Skeletal muscle cell (primary cell): ENCODE measurements at places on chromosomes 13 and 19.

- DNase-seq, result no peak
Measured at GRCh38 chr13:73997964-73998363, 136.2 kb downstream of the KLF12 start.

DNA sequence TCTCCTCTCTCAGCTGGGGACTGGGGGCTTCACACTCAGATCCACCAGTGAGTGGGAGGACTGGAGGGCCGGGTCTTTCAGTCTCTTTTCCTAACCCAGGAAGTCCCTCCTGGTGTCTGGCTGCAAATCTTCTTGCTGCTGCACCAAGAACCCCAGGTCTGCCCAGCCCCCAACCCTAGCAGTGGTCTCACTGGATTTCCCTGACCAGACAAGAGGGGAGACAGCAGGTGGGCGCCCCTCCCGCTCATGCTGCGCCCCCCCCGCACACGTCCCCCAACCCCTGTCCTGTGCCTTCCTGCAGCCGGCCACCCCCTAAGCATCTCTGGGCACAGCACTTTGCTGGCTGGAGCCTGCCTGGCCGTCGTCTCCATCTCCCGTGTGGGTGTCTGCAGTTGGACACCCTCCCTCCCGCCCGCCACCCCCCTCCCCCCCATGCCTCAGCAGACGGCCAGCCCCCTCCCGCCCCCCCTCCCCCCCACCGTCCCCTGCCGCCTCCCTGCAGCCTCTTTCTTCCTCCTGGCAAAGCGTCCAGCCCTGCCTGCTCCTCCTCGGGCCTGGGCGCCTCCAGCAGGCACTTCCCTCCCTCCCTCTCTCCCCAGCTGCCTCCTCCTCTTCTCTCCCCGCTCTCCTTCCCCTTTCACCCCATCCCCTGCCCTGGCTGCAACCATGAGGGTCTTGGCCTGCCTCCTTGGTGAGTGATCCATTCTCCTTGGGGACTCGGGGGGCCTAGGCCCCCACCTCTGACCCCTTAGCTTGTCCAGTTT, at the start of gene SSC5D:
Gene SSC5D, plus strand, starts transcription at position 513 of the 764 bp plus-strand sequence. Its CDS starts 154 bp downstream, at position 667.
- DNase-seq, result no peak

- DNase-seq, result no peak
Measured at GRCh38 chr19:31312677-31313244, 36.5 kb downstream of the TSHZ3 start.

DNA sequence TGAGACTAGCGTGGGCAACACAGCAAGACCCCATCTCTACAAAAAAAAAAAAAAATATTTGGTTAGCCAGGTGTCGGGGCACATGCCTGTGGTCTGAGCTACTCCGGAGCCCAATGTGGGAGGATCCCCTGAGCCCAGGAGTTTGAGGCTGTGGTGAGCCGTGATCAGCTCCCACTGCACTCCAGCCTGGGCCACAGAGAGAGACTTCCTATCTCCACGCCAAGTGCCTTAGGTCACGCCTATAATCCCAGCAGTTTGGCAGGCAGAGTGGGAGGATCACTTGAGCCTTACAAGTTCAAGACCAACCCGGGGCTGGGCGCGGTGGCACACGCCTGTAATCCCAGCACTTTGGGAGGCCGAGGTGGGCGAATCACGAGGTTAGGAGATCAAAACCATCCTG, 8.7 kb upstream of the ADAT3 start:
- DNase-seq, result no peak

DNA sequence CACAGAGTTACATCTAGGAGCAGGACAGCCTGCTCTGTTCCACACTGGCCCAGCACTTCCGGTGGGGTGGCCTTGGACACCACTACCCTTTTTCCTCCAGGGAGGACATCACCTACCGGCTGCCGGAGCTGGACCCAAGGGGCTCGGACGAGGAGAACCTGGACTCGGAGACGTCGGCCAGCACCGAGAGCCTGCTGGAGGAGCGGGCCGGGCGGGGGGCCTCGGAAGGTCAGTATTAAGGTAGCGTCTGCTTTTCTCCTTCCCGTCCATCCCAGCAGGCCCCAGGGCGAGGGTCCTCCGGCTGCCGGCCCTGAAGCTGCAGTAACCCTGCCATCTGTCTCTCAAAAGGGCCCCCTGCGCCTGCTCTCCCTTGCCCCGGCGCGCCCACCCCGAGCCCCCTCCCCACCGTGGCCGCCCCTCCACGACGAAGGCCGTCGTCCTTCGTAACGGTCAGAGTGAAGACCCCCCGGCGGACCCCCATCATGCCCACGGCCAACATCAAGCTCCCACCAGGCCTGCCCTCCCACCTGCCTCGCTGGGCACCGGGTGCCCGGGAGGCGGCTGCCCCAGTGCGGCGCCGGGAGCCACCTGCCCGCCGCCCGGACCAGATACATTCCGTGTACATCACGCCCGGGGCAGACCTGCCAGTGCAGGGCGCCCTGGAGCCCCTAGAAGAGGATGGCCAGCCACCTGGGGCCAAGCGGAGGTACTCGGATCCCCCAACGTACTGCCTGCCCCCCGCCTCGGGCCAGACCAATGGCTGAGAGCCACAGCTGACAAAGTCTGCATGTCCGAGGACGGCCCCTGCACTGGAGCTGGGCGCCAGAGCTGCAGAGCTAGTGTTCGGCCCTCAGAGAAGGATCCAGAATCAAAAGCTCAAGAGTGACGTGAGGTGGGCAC, 3.4 kb upstream of the USE1 start:
- DNase-seq, result no peak

DNA sequence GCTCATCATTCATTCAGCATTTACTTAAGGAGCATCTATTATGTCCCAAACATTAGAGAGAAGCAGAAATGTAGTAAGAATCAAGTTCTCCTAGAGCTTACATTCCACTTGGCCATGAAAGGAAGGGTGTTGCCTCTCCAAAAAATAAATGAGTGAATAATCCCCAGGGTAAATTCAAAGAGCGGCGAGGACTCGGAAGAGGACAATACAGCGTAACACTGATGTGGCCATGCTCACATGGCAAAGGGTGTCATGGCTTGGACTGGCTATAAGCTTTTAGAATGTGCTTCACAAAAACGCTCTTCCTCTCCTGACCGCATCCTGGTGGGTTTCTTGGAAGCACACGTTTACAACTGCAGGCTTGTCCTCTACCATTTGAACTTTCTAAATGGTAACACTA, 290.2 kb downstream of the IRS2 start:
- DNase-seq, result no peak

GRCh38 chr19:496986-497385, 700 bp downstream of the MADCAM1 start:
- no peak for DNase-seq

DNA sequence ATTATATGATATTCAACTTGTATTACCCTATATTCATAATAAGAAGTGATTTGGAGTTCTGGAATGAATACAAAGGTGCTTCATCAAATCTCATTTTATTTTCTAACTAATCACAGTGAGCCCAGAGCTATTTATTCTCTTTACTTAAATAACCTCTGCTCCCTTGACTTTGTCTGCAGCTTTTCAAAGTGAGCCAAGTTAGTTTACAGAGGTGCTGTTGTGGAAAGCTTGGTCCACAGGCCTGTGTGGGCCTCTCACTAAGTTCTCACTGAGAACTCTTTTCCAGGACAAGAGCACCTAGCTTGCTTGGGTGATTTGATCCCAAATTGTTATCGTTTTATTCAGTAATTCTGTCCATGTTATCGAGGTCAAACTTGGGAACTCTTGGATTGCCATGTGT, 319.3 kb downstream of the RFC3 start:
- no peak for DNase-seq

DNA sequence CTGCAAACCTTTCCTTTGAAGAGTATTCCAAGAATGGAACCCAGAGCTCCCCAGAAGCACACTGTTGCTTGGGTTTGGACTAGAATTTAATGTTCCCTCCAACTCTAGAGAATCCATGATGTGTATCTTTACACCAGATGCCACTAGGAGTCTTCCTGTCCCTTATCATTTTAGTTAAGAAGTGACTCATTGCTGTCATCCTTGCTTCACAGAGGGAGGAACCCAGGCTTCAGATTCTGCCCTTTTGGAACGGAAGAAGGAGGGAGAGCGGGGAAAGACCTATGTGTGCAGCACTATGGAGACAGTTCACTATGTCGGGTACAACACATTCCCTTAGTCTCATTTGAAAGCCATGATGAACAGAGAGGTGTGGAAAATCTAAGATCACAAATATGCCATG, 2.1 kb upstream of the ATP12A start:
- DNase-seq, result no peak

DNA sequence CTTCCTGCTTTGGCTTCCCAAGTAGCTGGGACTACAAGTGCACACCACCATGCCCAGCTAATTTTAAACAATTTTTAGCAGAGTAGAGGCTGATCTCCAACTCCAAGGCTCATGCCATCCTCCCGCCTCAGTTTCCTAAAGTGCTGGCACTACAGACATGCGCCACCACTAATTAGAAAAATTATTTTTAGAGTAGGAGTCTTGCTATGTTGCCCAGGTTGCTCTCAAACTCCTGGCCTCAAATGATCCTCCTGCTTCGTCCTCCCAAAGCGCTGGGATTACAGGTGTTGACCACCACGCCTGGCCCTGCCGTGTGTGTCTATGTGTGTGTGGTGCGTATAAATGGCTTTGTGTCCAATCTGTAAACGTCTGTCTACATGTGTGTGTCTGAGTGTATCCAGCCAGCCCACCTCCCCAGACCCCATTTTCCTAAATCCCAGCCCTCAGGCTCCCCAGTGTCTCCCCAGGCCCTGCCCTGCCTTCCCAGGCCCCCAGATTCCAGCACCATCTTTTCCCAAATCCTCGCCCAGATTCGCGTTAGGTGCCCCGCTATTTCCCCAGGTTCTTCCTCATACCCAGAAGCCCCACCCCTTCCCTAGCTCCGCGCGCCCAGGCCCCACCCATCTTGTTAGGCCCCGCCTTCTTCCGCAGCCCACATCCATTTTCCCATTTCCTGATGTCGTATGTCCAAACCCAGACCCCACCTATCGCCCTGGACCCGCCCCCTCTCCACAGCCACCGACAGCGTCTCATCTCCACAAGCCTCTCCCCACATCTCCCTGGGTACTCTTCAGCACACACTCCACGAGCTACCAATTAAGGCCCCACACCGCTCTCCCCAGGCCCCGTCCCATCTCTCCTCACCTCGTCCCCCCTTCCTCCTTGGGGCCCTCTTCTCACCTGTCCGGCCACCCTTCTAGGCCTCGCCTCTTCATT, 24.9 kb downstream of the SLC8A2 start:
- no peak for DNase-seq

DNA sequence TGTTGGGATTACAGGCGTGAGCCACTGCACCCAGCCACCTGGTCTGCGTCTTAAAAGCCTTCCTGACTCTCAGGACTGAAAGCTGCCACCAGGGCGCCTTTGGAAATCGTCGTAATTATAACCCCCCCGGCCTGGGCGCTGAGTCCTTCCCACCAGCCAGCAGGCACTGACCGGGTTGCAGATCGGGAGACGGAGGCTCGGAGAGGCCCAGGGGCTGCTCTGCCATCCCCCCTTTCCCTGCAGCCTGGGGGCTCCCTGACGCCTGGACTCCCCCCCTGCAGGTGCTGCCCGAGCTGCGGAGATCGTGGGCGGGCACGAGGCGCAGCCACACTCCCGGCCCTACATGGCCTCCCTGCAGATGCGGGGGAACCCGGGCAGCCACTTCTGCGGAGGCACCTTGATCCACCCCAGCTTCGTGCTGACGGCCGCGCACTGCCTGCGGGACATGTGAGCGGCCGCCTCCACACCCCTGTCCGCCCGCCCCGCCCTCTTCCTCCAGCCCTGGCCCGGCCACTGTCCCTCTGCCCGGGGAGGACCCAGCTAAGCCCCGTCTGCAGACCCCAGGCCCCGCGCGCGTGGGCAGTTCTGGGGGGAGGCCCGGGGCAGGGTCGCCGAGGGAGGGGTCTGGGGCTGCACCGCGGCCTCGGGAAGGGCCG, 2.5 kb downstream of the PRTN3 start:
- DNase-seq, result no peak

DNA sequence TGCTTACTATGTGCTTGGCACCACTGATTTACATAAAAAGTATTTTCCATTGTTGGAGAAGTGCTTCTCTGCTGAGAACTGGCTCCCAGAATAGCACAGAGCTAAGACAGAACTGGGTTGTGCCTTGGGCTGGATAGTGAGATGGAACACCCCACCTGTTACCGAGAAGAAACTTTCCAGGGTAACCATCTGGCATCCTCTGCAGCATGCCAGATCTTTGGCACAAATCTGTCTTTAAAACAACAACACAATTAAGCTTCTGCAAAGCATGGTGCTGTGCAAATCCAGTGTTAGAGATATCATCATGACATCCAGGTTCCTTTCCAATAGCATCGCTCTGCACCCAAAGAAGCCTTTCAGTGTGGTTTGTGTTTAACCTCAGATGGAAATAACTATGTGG, 202.5 kb upstream of the RFC3 start:
- no peak for DNase-seq

DNA sequence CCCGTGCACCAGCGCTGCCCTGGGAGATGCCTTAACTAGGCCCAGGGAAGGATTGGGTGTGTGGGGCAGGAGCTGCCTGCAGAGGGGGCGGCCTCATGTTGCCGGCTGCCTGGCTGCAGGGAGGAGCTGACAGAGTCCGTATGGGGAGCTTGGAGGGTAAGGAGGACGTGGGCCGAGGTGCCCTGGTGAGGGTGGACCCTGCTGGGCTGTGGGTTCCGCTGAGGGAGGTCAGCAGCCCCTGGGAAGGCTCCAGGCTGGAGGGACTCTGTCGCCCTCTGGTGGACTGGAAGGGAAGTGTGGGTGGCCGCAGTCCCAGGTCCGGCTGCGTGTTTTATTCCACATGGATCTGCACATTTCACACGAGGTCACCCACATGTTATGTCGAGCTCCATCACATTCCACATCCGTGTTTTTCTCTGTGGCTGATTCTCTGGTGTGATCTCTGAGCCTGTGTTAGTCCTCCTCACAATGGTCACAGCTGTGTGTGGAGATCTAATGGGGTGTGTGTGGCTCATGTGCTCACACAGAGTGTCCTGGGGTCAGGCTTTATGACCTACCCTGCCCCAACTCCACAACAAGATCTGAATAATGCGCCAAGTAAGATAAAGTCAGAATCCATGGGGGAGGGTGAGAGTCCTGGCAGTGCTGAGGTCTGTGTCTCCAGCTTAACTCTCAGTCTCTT, 1.8 kb upstream of the CEACAM8 start:
- DNase-seq, result no peak

DNA sequence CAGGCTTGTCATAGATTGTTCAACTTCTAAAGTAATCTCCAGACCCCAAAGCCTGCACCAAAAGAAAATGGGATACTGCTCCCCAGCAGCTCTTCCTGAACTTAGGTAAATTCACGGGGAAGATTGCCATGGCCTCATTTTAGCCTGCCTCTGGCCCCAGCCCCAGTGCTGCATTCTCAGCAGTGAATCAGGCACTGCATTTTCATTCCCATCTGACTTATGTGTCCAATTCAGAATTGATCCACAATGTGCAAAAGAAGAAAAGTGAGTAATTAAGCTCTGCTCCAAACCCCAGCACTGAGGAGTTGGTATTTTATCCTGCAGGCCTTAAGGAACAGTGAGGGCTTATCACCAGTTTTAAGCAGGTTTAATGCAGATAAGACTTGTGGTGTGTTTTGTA, 176.4 kb downstream of the KCTD12 start:
- DNase-seq, result no peak

GRCh38 chr19:40528078-40528477, 48.6 kb upstream of the SHKBP1 start:
- DNase-seq, result no peak

GRCh38 chr13:114069376-114070097, 62.9 kb downstream of the RASA3 start:
- DNase-seq, result no peak
